Cardiac muscle cell (in vitro differentiated cells and primary cell): ENCODE measurements at places on chromosomes 6 and 20.
A peak's percentile ranks its signal among the peaks of the same experiment; 100 is the strongest.

- no peak for DNase-seq
- no peaks in the 10 kb centered on the region for H3K4me1 ChIP-seq
- no peaks in the 10 kb centered on the region for H3K27me3 ChIP-seq
- H3K36me3 ChIP-seq: no peaks in the 10 kb centered on the region
- H3K4me3 ChIP-seq: no peak overlapping the region
Observed at GRCh38 chr6:23498013-23498412, 628.0 kb upstream of the NRSN1 start.

GRCh38 chr6:166905505-166906134, 50.7 kb downstream of the RNASET2 start:
- no peaks in the 10 kb centered on the region for H3K36me3 ChIP-seq
- H3K4me1 ChIP-seq: peaks cover 5% of the 10 kb centered on the region
- no peak overlapping the region for H3K27ac ChIP-seq
- no peak for DNase-seq

- peaks cover 66% of the 10 kb centered on the region for H3K4me1 ChIP-seq
- H3K27ac ChIP-seq: peak overlapping the region; percentile 84
- H3K27me3 ChIP-seq: no peaks in the 10 kb centered on the region
- H3K4me3 ChIP-seq: no peak overlapping the region
Observed at GRCh38 chr20:11217326-11218172, 543.8 kb upstream of the JAG1 start.

DNA sequence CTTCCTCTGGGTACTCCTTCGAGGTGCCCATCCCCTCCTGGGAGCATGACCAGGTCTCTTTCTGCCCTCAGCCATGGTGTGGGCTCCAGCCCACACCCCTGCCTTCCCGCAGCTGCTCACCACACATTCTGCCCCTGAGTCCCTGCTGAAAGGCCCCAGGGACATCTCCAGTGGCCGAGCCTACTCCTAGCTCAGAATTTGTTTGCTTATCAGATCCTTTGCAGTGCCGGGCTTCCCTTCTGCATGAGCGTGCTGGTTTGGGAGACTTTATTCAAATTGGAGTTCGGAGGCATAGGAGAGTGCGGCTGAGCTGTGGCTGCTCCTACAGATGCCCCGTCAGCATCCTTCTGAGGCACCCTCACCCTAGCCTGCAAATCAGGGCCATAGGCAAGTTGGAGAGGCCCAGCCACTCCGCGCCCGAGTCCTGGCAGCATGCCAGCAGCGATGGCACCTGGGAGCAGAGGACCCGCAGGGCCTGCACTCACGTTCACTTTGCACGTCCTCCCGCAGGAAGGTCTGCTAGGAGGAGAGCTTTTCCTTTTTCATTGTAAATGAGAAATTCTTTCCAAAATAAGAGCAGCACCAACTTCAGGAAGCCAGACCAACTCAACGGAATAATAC, 327.3 kb downstream of the QKI start:
- peaks cover 17% of the 10 kb centered on the region for H3K4me1 ChIP-seq
- no peak overlapping the region for H3K4me3 ChIP-seq
- DNase-seq: no peak

- DNase-seq: no peak
- H3K27me3 ChIP-seq: no peaks in the 10 kb centered on the region
- H3K36me3 ChIP-seq: no peaks in the 10 kb centered on the region
- peak overlapping the region; percentile 98 for H3K27ac ChIP-seq
- peaks cover 21% of the 10 kb centered on the region for H3K4me1 ChIP-seq
Observed at GRCh38 chr6:151388997-151389617, 2.3 kb downstream of the ZBTB2 start.

- H3K4me3 ChIP-seq: peak overlapping the region; percentile 13
- DNase-seq: peak; percentile 29
- no peak overlapping the region for H3K27ac ChIP-seq
- peaks cover 41% of the 10 kb centered on the region for H3K4me1 ChIP-seq
- no peaks in the 10 kb centered on the region for H3K27me3 ChIP-seq
Observed at GRCh38 chr6:33192671-33193602, 670 bp upstream of the COL11A2 start.

- H3K27me3 ChIP-seq: no peaks in the 10 kb centered on the region
- peaks cover 5% of the 10 kb centered on the region for H3K36me3 ChIP-seq
- H3K27ac ChIP-seq: no peak overlapping the region
- DNase-seq: peak; percentile 76
- H3K4me1 ChIP-seq: no peaks in the 10 kb centered on the region
- no peak overlapping the region for H3K4me3 ChIP-seq
Observed at GRCh38 chr6:122491919-122492555, 20.4 kb upstream of the SERINC1 start.

- peaks cover 21% of the 10 kb centered on the region for H3K27me3 ChIP-seq
- no peak overlapping the region for H3K4me3 ChIP-seq
- no peaks in the 10 kb centered on the region for H3K36me3 ChIP-seq
- peak; percentile 75 for DNase-seq
- H3K27ac ChIP-seq: no peak overlapping the region
Observed at GRCh38 chr20:33209789-33210188, 7.4 kb upstream of the BPIFA3 start.
